NK-92 treated with Interleukin-12 subunit alpha and Interleukin-12 subunit beta, amount 100 ng/mL, for 24 hours (cell line): ENCODE measurements at places on chromosomes 3 and 15.

DNA sequence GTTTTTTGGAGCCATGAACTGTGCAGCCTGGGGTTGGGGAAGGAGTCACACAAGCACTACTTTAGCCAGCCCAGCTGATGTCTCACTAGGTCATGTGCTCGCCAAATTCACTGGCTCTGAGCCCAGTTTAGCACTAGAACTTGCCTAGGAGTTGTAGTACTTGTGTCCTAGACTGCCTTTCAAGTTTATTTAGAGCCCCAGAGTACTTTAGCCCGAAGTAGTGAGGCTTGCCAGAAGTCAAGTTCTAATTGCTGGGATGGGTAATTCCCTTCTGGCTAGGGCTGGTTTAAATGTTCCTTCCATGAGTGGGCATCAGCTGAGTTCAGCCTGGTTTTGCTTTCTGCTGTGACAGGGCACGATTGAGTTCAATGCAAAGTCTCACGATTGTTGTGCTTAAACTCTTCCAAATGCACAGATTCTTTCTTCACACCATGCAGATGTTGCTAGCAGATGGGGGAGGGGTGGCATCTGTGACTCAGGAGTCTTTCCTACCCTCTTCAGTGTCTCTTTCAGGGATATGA is 228.2 kb upstream of the ZPLD1 start:
- no peak for DNase-seq

- no peak for DNase-seq
These were observed 4.1 kb upstream of the PSMA4 start for GRCh38 chr15:78536134-78536533.

- no peak for DNase-seq
These were observed 48.2 kb upstream of the PYDC2 start for GRCh38 chr3:191412759-191413158.

GRCh38 chr15:101210058-101210457 is 41.8 kb downstream of the CHSY1 start:
- no peak for DNase-seq

- DNase-seq: no peak
These were observed 66.2 kb downstream of the FRMD4B start for GRCh38 chr3:69319652-69320051.

DNA sequence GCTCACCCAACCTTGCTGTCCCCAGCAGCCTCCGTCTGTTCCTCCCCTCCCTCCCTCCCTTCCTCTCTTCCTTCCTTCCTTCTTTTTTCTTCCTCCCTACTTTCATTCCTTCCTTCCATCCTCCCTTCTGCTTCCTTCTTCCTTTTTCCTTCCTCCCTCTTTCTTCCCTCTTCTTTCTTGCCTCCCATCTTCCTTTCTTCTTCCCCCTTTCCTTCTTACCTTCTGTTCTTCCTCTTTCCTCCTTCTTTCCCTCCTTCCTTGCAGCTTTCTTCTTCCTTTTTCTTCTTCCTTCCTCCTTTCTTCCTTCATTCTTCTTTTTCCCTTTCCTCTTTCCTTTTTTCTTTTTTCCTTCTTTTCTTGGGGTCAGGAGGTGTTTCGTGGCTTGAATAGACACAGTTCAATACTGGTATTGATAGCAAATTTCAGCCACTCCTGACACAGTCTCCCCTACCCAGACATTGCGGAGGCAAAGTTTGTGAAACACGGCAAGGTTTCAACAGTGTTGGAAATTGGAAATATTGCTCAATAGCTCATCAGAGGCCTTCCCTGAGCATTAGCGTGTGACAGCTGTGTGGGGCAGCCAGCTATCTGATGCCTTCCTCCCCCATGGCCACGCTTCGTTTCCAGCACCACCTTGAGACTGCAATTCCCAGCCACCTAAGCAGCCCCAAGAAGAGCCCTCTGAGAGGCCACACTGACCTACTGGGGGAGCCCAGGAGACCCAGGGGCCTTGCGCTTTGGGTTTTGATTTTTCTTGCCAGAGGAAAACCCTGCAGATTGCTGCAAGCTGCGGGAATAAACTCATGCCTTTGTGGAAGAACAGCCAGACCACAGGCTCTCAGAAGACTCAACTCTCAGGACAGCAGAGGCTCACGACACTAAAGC is 82.2 kb downstream of the KLF15 start:
- DNase-seq: no peak

DNA sequence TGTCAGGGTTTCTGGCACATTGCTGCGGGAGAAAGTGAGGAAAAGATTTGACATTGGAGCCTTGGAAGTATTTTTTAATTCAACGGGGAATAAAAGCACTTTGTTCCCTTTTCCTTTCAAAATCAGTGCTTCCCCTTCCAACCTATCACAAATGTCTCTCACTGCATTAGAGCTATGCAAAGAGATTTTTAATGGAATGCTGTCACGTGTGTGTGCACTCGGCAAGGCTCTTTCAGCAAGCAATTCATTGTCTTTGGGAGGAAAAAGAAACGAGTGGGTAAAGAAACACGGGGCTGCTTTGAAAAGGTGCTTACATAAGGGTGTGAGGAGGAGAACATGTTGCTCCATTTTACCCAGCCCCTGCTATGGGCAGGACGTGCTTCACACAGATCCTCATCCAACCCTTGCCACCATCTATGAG is 490.4 kb upstream of the PROK2 start:
- DNase-seq: no peak

DNA sequence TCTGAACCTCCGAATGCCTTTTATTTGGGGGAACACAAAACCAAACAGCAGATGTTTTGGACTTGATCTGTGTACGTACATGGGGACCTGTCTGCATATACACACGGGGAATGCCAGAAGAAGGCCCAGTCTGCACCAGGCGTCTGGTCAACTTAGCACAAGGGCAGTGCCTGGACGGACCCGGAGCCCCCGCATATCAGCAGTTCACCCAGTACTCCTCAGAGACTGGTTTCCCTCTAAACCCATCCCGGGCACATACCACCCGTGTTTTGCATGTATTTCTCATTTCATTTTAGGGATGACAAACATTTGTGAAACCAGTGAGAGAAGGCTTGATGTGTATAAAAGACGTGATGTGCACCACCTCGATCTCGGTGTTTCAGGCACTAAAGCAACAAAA is 49.7 kb downstream of the KLHL25 start:
- DNase-seq: no peak

DNA sequence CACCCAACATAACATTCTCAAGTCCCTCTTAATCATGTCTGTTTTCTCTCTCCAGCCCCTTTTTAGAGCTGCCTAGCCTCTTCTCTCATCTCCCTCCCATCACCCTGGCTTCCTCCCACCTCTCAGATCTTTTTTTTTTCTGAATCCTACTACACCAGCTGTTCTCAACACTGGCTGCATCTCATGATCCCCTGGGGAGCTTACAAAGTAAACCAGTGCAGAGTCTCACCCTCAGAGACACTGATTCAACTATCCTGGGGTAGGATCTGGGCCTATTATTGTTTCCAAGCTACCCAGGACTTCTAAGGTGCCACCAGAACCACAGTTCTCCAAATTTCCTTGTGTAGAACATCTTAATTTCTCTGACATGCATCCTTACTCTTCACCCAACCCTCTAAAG is 50.3 kb upstream of the ACAN start:
- no peak for DNase-seq

- DNase-seq: no peak
These were observed 10.8 kb downstream of the MRPS22 start for GRCh38 chr3:139354661-139355060.

DNA sequence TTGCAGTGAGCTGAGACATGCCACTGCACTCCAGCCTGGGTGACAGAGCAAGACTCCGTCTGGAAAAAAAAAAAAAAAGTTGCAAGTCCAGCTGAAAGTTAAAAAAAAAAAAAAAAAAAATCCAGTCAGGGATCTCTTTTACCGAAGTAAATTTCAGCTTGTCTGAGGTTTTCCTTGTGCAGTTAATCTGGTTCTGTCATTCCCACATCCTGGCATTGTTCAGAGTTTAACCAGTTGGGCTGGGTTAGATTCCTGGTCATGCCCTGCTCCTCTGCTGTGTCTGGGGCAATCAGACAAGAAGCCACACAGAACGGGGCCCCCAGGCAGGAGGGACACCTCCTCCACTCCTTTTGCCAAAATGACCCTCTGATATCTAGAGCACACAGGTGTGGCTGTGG is 84.1 kb upstream of the KLHL25 start:
- DNase-seq: no peak

DNA sequence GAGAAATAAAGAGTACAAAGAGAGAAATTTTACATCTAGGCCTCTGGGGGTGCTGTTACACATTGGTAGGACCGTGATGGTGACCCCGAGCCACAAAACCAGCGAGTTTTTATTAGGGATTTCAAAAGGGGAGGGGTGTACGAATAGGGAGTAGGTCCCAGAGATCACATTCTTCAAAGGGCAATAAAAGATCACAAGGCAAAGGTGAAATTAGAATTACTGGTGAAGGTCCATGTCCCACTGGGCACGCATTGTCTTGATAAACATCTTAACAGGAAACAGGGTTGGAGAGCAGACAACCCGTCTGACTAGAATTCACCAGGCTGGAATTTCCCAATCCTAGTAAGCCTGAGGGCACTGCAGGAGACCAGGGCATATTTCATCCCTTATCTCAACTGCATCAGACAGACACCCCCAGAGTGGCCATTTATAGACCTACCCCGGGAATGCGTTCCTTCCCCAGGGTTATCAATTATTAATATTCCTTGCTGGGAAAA is 4.3 kb downstream of the IRAK2 start:
- no peak for DNase-seq

GRCh38 chr3:16600780-16601536 is 4.3 kb downstream of the DAZL start:
- peak; percentile 49 for DNase-seq

DNA sequence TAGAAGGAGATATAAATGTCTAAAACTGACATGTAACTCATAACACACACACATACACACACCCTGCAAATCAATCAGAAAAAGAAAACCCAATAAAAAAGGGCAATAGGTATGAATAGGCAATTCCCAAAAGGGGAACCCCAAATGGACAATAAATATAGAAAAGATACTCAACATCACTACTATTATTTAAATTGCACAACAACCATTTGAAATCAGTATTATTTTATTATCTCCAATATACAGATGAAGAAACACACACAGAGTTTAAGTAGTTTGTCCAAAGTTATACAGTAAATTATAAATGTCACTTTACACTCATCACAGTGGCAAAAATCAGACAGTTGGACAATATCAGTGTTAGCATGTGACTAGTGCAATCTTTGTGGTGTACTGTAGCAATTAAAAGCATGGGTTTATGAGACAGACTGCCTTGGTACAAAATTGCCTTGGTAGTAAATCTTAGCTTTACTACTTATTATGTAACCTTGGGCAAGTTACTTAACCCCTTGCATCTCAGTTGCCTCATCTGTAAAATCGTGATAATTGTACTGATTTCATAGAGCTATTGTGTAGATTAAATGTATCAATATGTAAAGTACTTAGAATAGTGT is 3.4 kb upstream of the FSTL1 start:
- no peak for DNase-seq

DNA sequence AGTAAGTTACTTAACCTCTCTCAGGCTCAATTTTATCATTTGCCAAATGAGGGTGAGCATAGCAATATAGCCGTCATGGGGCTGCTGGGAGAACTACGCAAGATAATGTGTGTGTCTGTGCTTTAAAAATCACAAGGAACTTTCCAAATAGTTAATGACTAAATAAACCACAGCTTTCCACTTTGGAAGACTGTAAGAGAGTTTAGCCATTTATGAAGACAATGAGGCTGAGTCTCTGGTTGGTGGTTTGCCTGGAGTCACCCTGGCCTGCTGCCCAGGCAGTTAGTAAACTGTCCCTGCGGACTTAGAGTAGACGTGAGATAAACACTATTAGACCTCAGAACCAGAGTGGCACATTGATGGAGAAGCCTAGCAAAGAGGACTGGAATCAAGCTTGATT is 357.7 kb downstream of the CLSTN2 start:
- no peak for DNase-seq

DNA sequence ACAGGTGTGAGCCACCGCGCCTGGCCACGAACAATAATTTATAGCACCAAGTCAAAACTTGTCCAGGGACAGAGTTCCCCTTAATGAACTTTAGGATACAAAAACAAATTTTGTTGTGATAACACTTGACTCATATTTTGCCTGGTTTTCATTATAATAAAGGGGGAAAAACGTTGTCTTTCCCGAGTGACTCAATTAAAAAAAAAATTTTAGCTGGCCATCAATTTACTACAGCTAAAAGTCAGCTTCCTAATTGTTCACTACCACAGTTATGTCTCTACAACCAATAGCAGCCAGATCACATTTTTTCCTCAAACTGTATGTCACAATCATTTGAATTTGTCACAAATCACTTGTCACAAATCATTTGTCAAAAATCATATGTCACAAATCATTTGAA is 116.0 kb downstream of the P3H2 start:
- no peak for DNase-seq

DNA sequence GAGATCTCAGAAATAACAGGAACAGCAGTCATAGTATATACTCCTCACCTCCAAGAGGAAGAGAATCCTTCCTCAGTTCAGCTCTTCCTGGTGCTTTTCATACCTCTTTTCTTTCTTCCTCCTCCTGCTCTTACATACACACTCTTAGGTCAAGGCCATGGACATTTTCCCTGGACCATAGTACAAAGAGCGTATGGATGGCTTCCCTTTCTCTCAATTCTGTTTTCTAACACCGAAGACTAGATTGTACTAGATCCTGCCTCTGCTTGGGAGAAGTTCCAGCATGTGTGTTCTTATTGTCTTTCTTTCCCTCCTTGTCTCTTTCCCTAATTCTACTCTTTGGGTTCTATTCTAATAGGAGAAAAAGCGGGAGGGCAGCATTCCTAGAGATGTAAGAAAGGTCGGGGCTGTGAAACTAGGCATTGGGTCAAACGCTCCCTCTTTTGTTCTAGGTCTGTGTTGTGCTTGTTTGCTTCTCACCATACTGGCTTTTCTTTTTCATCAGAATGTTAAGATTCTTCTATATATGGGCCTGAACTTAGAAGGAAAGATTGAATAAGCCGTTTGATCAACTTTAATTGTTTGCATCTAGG is 77.4 kb downstream of the VPS8 start:
- no peak for DNase-seq

- DNase-seq: no peak
These were observed 84.0 kb upstream of the CACNA2D3 start for GRCh38 chr3:54038391-54038790.

DNA sequence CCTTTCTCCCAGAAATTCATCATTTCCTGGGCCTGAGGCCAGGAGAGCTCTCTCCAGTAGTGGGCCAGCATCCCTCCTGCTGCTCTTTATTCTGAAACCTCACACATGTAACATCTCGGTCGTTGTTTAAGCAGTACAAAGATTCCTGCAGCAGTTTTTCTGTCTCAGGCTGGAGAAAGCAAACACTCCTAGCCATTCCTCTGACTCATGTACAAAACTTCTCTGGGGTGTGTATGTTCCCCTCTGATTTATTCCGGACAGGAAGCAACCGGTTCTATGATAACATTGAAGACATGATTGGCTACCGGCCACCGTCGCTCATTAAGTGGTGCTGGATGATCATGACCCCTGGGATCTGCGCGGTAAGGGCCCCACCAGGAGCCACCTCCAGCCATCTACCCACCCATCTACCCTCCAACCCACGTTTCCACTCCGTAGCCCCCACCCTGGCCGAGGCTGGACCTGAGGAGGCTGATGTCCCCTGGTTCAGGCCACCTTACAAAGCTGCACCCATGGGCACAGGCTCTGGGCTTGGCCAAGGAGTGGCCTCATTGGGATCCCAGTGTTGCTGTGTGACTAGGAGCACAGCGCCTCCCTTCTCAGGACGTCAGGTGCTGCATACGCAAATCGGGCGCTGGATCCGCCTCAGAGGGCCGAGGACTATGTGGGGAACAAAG is 58.6 kb upstream of the SLC6A1 start:
- DNase-seq: no peak

GRCh38 chr3:1404270-1404962 is 311.6 kb downstream of the CNTN6 start:
- no peak for DNase-seq

- no peak for DNase-seq
These were observed 16.8 kb downstream of the ATG7 start for GRCh38 chr3:11288786-11289637.

GRCh38 chr3:136658946-136659682 is 93.1 kb downstream of the STAG1 start:
- no peak for DNase-seq
